Upper lobe of left lung (tissue), 6 donors: ENCODE measurements at places on chromosomes 1 and 21. TPM values are rescaled to one million over a fixed set of nuclear protein-coding genes. Genes with fewer than 3 reads are reported as not detected.

- no peak overlapping the region for H3K4me3 ChIP-seq
- H3K36me3 ChIP-seq = no peaks in the 10 kb centered on the region
Observed at GRCh38 chr1:202376247-202376646, 27.7 kb downstream of the PPP1R12B start.

Gene ELF3
- total RNA-seq = 125 TPM

DNA sequence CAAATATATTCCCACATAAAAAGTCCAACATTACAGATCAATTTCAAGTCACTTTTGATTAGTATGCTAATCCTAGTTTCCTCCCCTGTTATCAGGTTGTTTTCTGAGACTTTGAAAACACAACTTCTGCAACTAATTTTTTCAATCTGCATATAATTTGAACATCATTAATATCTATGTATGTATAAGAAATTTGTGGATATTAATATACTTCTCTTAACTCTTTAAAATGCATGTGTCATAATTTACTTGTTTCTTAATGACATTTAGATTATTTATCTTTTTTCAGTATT, 48.6 kb downstream of the EXO1 start:
- DNase-seq = no peak
- H3K27me3 ChIP-seq = no peaks in the 10 kb centered on the region
- no peaks in the 10 kb centered on the region for H3K4me1 ChIP-seq
- H3K27ac ChIP-seq = no peak overlapping the region
- H3K4me3 ChIP-seq = no peak overlapping the region
- H3K36me3 ChIP-seq = no peaks in the 10 kb centered on the region

GRCh38 chr1:15696956-15697521, 12.9 kb downstream of the PLEKHM2 start:
- no peak overlapping the region for H3K4me3 ChIP-seq
- DNase-seq = no peak
- H3K27me3 ChIP-seq = no peaks in the 10 kb centered on the region
- H3K27ac ChIP-seq = peak overlapping the region; percentile 59

Gene CRNN
- total RNA-seq = not detected
